Thymus (tissue), 14 donors: ENCODE measurements at places on chromosomes 16 and 17.
A peak's percentile ranks its signal among the peaks of the same experiment; 100 is the strongest.

GRCh38 chr17:53924530-53925455 lies 102.1 kb downstream of the KIF2B start:
- DNase-seq = no peak

DNA sequence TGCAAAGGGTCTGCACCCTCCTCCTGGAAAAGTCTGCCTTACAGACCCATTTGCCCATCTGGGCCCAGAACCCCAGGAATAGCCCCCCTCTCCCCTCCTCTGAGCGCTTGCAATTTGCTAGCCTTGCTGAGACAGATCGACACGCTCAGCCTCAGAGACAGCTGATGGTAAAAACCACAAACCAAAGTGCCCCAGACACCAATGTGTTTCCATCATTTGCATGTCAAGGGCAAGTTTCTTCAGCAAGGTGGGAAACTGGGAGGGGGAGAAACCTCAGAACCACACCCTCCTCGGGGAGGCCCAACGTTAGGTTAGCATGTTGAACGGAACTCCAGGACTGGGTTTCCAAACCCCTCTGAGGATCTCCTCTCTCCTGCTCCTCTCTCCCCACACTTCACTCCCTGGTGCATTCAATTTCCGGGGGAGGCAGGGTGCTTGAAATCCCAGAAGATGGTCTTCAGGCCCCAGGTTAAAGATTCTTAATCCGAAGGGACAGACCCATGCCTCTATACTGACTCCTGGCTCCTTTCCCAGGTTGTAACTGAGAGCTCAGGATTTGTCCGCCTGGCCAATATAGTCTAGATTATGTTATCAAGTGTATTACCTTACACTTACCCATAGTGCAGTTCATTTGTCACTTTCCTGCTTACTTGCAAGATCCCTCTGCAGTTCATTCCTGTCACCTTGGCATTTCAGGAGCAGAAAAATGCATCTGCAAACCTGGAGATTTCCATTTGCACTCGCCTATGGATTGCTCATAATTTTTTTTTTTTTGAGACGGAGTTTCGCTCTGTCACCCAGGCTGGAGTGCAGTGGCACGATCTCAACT lies 1.3 kb upstream of the CUEDC1 start:
- peak; percentile 66 for DNase-seq

DNA sequence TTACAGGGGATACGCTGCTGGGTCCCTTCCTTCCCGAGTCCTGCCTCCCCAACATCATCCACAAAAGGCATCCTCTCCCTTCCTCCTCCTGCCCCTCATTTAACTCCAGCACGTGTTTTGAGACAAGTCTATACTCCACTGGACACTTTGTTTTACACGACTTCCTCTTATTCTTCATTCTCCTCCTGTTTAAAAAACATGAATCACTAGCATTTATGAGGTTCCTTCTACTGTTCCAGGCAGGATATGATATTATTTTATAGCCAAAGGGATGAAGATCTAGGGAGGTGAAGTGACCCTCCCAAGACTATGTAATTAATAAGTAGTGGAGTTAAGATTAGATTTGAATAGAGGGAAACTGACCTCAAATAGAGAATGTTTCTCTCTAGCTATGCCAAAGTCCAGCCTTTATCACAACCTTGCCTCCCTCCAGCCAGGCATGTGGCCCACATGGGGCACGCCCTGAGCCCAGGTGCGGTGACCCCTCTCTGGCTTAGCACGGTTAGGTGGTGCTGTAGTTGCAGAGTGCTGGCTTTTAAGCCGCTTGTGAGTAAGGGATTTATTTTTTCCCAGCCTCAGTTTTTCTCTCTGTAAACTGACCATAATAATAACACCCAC lies 1.3 kb upstream of the HSD17B2 start:
- DNase-seq = no peak

- DNase-seq = no peak
Measured at GRCh38 chr16:50360033-50360778, 8.6 kb downstream of the BRD7 start.

DNA sequence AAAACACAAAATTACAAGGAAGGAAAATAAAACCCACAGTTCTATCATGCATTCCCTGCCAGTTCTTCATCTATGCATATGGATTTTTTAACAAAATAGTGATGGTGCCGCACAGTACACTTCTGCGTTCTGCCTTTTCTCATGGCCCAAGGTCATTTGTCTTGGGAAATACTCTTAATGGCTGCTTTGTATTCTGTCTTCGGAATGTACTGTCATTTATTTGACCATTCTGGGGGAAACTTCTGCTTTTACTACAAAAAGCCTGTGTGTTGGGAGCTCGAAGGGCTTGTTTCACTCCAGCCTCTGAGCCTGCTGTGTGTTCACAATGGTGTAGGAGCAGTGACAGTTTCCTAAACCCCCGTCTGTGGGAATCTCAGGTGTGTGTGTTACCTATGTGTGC lies 82.8 kb upstream of the SEC14L1 start:
- DNase-seq = no peak

DNA sequence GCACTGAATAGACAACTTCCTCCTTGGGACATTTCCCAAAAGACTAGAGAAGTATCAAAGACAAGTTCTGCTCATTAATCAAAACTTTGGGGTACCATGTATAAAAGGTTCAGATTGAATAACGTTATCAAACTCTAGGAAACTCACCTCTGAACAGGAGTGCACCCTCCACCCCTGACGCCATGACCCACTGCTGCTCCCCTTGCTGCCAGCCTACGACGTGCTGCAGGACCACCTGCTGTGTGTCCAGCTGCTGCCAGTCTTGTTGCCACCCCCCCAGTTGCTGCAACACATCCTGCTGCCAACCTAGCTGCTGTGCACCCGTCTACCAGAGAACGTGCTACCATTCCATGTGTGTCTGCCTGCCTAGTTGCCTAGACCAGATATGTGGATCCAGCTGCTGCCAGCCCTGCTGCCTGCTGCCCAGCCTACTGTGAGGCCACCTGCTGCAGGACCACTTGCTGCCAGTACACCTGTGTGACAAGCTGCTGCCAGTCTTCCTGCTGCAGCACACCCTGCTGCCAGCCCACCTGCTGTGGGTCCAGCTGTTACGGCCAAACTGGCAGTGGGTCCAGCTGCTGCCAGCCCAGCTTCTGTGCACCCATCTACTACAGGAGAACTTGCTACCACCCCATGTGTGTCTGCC lies 13.8 kb upstream of the KRTAP9-2 start:
- DNase-seq = no peak

- no peak for DNase-seq
Measured at GRCh38 chr17:40089077-40089895, 11.1 kb downstream of the NR1D1 start.
